ENCODE measurements at places on chromosomes 5 and 9.

DNA sequence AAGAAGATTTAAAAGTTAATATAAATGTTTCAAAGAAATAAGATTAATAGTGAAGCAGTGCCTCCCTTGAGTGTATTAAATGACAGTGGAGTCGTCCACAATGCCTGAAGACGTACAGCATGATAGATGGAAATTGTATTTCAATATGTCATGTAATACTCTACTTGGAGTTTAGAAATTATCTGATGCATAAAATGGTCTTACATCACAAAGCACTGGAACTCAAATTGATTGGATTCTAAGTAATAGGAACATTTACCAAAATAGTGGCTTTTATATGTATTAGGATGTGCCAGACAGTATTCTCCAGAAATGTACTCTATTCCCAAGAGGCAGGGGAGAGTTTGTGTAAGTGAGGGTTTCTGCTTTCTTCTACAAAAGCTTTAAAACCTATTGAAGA, 49.4 kb downstream of the CDH10 start:
- no peak for DNase-seq

GRCh38 chr5:173864126-173865050, 23.8 kb upstream of the CPEB4 start:
- no peak for DNase-seq

GRCh38 chr9:130998597-130999244, 10.3 kb upstream of the LAMC3 start:
- DNase-seq, result no peak

DNA sequence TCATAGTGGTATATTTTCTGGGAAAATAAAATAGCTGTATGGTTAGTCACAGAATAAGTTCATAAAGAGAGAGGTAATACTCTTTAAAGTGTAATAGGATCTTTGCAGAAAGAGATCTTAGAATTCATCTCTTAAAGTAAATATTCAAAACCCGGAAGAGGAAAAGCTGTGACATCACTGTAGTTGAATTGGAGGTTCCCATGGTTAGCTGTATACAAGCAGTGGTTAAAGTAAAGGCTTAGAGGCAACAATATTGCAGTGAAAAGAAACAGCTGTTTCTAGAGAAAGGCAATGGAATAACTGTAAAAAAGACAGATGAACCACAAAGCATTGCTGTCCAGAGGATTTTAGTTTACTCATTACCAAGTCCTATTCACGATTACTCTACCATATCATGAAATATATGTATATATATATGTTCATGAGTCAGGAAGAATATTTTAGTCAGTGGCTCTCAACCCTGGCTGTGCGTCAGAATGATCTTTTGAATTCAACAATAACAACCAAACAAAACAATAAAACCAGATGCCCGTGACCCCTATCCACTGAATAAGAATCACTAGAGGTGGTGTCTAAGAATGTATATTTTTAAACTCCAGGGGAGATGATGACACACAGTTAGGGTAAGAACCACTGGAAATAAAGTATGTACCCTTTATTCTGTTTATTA, 4.7 kb downstream of the ERCC6L2 start:
- no peak for DNase-seq

GRCh38 chr9:134620751-134621557, 20.6 kb upstream of the COL5A1 start:
- DNase-seq, result no peak

GRCh38 chr5:150001660-150002486, 1.3 kb downstream of the HMGXB3 start:
- DNase-seq, result peak; percentile 70

DNA sequence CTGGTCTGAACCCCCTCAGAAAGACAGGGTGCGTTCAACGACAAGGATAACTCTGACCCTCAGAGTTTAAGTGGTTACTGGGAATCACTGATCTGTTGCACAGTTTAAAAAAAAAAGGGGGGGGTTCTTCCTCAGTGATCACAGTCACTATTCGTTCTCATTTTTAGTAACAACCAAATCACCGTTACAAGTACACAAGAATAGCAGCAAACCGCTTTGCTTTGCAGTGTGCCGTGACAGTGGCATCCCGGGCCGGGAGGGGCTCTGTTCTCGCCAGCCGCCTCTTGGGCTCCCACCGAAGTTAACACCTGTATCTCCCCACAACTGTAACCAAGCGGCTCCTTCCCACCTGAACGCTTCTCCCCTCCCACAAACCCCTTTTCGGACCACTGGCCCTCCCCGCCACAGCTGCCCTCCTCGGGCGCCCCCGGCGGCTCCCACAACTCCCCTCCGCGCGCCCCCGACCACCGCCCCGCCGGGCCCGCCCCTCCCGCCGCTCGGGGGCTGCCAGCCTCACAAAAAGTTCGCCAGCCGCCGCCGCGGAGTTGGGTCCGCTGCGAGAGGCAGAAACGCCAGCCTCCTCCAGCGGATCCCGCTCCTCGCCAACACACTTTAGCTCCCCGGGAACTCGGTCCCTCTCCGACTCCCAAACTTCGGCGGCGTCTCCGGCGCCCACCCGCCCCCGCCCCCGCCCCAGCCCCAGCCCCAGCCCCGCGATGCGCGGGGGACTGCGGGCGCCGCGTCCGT, 1.2 kb downstream of the SSBP2 start:
- DNase-seq, result no peak

GRCh38 chr9:133054194-133054890, 7.4 kb upstream of the CEL start:
- DNase-seq, result no peak

DNA sequence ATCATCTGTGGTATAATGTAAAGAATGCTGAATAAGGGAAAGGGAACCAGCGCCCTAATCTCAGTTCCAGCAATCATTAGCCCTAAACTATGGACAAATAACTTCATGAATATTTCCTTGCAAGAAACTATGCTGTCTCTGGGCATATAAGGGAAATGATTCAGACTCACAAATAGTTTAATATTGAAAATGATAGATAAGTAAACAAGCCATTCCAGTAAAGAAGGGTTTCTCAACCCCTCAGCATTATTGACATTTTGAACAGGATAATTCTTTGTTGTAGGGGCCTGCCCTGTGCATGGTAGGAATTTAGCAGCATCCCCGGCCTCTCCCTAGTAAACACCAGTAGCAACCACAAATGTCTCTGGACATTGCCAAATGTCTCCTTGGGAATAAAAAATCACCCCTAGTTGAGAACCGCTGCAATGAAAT, 23.8 kb downstream of the C5 start:
- peak; percentile 28 for DNase-seq

GRCh38 chr9:132806306-132806705, 71.8 kb downstream of the AK8 start:
- DNase-seq, result no peak

DNA sequence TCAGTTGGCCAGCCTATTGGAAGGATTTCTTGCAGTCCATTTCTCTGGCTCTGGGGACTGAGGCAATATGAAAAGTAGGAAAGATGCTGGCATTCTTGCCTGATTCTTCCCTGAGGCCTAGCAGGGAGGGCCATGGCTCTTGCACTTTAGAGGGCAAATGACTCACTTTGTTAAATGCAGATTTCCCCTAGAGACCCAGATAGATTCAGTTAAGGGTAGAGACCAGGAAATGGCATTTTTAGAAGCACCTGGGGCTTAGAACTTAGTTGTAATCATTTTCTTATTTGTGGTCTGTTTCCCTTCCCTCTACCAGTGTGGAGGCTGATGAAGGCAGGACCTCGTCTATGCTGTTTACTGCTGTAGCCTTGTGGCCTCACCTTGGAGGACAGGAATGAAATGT, 112.8 kb upstream of the NR3C1 start:
- no peak for DNase-seq

- peak; percentile 61 for DNase-seq
Measured at GRCh38 chr5:143521846-143522400, 118.4 kb upstream of the NR3C1 start.

DNA sequence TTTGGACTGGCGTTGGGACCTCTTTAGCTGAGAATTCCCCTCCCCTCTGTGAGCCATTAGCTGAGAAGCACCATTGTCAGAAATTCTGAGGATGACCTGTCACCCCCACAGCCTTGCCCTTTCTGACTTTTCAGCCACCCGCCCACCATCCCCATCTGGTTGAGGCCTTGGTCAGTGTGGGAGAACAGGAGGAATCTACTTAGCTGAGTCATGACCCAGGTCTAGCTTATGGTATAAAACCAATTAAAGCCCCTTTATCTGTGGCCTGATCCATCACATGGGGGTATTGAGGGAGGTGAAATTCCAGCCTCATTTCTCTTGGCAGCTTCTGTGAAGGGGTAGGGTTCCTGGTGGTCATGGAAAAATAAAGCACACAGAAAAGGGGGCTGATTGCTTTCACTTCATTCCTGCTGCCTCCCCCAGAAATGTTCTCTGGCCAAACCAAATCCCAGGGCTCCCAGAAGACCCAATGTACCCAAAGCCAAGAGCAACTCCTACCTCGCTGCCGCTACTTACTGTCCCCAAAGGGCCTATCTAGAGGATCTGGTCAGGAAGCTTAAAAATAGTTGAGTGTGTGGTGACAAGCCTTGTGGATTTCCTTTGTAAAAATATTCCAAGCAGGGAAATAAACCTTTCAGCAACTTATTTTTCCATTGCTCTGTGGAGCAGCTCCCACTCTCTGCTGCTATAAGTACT, 174.8 kb upstream of the TNC start:
- no peak for DNase-seq

DNA sequence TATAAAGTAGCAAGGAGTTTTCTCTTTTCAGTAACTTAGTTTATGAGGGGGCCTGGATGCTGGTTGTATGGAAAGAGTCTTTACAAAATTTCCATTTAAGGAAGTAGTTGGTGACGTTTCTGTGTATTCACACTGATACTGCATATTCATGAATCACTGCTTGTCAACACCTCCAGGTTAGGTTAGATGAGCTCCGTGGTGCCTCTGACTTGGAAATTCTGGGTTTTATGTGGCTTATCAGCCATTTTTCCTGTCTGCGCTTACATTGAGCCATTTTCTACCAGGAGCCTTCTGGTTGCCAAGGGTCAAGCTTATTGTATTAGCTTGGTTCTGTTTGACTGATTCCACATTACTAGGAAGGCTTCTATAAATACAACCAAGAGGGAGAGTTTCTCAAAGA, 128.3 kb downstream of the SLC28A3 start:
- DNase-seq, result no peak

DNA sequence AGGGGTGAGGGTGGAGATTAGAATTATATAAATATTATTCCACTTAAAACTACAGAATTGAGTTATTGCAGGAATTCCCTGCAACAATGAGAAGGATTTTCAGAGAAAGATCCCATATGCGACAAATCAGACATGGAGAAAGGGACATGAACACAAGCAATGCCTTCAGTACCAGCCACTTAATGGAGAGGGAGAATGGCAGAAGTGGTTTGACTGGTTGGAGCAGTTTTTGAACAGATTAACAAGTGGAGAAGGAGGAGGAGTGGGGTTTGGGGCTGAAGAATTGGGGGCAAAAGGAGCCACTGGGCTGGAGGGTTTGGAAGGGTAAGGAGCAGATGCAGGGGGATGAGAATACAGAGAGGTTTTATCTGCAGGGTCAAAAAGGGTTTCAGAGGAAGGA, 620.9 kb upstream of the PTPRD start:
- DNase-seq, result no peak

DNA sequence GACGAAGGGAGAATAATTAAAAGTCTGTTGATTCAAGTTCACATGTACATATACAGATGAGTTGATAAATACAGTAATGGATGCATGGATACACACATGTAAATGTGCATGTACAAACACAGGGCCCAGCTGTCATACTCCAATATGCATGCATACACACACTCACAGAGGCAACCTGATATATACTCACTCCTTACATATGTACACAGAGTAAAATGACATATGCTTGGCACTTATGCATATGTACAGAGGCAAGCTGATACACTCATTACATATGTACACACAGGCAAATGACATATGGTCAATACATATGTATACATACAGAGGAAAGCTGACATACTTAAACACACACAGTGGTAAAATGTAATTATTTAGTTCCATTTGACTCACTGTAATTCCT, 7.2 kb upstream of the TMEFF1 start:
- DNase-seq, result no peak

- no peak for DNase-seq
Measured at GRCh38 chr5:57761513-57761912, 278.9 kb upstream of the ACTBL2 start.

- DNase-seq, result no peak
Measured at GRCh38 chr5:38673671-38674071, 117.2 kb upstream of the LIFR start.

- DNase-seq, result peak; percentile 49
Measured at GRCh38 chr5:59584858-59585846, 308.4 kb downstream of the PDE4D start.

DNA sequence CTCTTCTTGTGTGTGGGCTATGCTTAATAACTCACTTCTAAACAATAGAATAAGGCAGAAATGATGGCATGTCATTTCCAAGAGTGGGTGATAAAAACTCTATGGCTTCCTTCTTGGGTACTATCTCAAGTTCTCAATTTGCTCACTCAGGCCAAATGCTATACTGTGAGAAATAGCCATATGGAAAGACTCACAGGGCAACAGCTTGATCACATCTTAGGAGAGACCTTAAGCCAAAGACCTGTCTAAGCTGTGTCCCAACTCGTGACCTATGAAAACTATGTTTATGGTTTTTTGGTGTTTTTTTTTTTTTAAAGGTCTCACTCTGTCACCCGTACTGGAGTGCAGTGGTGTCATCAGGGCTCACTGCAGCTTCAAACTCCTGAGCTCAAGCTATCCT, 2.1 kb upstream of the UIMC1 start:
- no peak for DNase-seq

DNA sequence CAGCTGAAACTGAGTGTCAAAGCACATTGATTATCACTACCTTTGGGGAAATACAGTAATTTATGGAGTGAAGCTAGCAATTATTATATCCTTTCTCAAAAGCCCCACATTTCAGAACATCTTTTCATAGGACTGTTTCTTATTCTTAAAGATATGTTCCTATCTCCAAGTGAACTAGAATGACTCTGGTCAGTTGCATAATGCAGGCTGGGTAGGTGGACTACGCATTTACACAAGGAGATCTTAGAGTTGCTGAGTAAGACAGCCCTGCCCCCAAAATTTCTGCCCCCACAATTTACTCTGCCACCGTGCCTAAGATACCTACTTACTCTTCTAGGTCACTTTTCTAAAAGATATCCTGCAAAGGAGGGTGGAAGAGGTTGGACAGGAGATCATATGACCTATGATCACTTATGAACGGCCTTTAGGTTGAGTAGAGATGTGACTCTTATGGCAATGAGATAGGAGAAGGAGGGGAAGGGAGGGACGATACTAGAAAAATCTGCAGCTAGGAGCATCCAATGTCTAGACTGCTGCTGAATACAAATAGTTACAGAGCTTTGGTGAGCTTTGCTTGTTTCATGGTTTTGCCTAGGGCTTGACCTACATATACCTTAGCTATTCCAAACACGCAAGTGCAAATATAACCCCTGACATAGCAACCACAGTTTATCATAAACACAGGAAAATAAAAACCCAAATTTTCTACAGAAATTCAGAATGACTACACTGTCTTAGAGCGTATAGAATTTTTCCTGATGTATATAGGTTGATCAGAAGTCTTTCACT, 121.7 kb downstream of the GLIS3 start:
- DNase-seq, result no peak
